ENCODE measurements at places on chromosomes 16 and 17.
A peak's percentile ranks its signal among the peaks of the same experiment; 100 is the strongest.

DNA sequence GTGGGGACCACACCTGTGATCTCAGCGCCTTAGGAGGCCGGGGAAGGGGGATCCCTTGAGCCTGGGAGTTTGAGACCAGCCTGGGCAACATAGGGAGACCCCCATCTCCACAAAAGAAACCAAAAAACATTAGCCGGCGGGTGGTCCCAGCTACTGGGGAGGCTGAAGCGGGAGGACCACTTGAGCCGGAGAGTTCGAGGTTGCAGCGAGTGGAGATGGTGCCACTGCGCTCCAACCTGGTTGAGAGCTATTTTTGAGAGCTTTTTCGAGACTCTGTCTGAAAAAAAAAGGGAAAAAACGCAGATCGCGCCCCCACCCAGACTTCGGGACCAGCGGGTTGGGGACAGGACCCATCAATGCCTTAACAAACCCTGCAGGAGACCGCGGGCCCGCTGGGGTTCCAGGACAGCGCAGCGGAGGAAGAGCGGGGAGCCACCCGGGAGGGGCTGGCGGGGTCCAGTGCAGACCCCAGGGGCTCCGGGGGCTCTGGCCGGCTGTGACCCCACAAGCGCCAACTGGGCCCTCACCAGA lies 762 bp upstream of the BAIAP3 start:
- DNase-seq, result no peak

GRCh38 chr17:81387100-81388090 lies 7.9 kb upstream of the BAHCC1 start:
- DNase-seq, result peak; percentile 45

GRCh38 chr16:68367030-68367429 lies 56.2 kb downstream of the PRMT7 start:
- DNase-seq, result peak; percentile 66

DNA sequence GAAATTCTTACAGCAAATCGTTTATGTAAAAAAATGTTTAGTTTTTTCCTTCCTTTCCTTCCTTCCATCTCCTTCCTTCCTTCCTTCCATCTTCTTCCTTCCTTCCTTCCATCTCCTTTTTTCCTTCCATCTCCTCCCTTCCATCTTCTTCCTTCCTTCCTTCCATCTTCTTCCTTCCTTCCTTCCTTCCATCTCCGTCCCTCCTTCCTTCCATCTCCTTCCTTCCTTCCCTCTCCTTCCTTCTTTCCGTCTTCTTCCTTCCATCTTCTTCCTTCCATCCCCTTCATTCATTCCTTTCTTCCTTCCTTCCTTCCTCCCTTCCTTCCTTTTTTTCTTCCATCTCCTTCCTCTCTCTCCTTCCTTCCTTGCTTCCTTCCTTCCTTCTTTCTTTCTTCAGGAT lies 22.7 kb downstream of the MYOCD start:
- DNase-seq, result no peak

GRCh38 chr17:68782789-68783188 lies 172.4 kb downstream of the ABCA8 start:
- no peak for DNase-seq

Measured in activated CD8-positive, alpha-beta memory T cell treated with anti-CD3 and anti-CD28 coated beads, Interleukin-2, amount 10 ng/mL, durations not matched to agents 7 days and 5 days (primary cell).